Brain microvascular endothelial cell (primary cell): ENCODE measurements at places on chromosomes 3 and 15.

DNA sequence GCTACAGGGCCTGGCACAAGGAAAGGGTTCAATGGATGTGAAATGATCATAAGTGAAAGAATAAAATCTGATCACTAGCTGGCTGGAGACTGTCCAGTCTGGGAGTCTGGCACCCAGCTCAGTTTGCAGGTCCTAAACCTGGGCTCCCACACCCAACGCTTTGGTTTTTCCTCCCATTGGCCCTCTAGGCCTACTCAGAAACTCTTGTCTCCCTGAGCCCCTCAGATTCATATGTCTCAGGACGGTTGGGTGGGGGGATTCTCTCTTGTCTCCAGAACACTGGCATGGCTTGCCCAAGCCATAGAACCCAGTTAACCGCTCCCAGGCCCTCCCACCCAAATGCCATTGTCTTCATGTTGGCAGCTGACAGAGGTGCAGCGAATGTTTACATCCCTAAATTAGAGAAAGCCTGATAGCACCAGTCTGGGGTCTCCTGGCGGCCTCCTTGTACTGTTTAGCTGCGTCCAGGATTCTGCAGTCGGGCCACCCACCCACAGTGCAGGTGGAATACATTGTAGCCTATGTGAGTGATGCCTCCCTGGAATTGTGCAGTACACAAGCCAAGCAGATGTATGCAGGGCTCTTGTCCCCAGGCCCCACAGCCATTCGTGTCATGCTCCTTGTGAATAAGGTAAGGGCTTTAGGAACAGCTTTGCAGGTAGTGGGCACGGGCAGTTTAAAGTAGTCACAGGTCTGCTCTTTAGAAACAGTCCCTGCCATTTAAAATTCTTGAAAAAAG lies 266.3 kb downstream of the XXYLT1 start:
- DNase-seq, result no peak

DNA sequence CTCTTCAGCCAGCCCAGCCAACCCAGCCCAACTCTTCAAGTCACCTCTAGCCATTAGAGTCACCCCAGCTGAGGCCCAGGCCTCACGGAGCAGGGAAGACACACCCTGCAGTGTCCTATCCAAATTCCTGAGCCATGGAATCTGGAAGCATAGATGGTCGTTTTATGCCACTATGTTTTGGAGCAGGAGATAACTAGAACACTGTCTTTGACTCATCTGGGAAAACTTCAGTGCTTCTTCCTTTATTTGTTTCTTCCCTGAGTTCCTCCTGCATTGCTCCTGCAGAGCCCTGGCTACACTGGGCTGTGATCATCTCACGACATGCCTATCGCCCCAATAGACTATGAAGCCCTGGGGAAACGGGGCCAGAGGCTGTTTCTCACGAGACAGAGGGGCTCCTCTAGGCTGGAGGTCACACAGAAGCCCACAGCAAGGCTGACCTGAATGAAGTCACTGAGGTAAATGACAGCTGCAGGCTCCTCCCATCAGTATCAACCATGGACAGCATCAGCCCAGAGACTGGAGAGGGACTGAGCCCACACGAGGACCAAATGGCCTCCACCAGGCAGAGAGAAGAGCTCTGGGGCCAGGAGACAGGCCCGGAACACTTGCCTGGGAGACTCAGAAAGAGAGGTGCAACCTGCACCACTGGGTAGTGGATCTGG lies 22.7 kb downstream of the CRABP1 start:
- no peak for DNase-seq

- peak; percentile 33 for DNase-seq
Observed at GRCh38 chr15:85785887-85786780, 8.6 kb downstream of the KLHL25 start.

DNA sequence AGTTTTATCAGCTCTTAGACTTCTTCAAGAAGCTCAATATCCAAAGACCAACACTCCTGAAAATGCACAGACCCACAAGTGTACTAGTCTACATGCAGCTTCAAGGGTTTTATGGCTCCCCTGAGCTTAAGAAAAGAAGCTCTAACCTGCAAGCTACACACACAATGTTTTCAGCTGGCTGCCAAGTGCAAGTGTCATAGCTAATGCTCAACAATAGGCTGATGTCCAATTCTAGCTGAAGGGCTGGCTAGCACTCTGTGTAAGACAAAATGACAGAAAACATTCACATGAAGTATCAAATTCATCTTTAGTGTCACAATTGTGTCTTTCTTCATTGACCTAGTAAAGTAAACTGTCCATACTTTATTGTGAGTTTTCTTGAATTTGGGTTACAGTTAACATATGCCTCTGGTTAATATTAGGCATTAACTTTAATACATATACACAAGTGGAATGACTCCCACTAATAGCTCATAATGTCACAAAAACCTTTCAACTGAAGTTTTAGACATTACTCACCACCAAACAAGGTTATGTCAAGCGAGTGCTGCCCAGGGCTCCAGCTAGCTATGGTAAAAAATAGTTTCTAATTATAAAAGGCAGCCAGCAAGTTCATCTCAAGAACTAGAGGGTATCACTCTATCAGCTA lies 15.1 kb downstream of the ABI3BP start:
- DNase-seq, result no peak

- DNase-seq, result no peak
Observed at GRCh38 chr3:51390246-51391074, 625 bp upstream of the RBM15B start.

- no peak for DNase-seq
Observed at GRCh38 chr3:127734181-127734720, 61.5 kb downstream of the ABTB1 start.

DNA sequence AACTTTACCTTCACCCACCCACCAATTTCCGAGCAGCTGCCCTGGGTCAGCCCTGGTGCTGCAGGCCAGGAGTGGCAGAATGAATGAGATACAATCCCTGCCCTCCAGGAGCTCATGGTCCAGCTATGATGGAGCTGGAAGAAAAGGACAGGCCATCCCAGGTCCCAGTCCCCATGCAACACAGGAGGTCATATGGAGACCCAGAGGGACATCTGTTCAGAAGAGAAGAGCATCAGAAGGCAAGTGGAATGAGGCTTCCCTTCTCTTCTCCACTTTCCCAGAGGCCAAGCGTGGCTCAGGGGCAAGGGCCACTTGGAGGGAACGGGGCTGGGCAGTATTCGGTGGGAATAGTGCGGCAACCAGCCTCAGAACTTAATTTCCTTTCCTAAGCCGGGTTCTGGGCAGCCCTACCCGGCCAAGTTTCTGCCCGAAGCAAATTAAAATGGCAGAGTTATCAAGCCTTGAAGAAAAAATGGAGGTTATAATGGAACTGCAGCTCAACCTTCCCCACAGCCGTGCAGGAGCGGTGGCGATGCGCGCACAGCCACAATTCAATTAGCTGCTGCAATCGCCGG lies 35.9 kb downstream of the TLE3 start:
- no peak for DNase-seq

GRCh38 chr3:30607032-30607833 lies 832 bp downstream of the TGFBR2 start:
- DNase-seq, result no peak

- DNase-seq, result no peak
Observed at GRCh38 chr3:53503195-53503594, 8.8 kb downstream of the CACNA1D start.

GRCh38 chr3:94127115-94127514 lies 64.3 kb downstream of the NSUN3 start:
- no peak for DNase-seq

GRCh38 chr3:152278756-152279427 lies 10.2 kb downstream of the MBNL1 start:
- DNase-seq, result no peak

DNA sequence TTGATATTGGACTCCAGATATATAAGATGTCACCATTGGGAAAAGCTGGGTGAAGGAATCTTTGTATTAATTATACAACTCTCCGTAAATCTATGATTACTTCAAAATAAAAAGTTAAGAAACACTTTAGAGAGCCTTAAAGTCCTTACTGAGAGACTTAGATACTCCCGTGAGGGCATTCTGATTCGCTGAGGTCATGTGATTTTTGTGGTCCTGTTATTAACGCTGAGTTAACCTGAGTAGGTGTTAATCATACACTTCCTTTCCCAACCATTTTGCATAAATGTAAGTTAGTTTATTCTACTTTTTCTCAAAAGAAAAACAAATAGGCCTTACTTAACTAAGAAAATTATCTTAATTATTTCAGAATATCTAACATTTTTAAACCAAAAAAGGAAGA lies 67.1 kb upstream of the LMOD3 start:
- DNase-seq, result no peak

DNA sequence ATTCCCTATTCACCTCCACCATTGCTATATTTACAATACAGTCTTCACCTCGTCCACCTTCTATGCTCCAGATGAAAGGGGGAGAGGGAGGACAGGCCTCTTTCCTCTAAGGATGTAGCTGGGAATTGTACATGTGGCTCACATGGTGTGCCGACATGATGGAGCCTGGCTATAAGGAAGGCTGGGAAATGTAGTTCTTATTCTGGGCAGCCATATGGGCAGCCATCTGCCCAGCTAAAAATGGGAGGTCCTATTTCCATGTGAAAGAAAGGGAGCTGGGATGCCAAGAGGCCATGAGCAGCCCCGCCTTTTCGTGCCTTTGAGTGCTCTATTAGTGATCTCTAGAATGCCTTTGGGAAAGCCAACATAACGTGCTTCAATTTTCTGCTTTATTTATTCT lies 27.1 kb upstream of the MGLL start:
- no peak for DNase-seq

GRCh38 chr3:134344560-134344959 lies 29.7 kb downstream of the AMOTL2 start:
- no peak for DNase-seq

GRCh38 chr3:176848431-176849214 lies 348.7 kb downstream of the TBL1XR1 start:
- DNase-seq, result no peak

GRCh38 chr3:108320746-108321350 lies 24.5 kb downstream of the HHLA2 start:
- no peak for DNase-seq

GRCh38 chr15:72516777-72517176 lies 42.6 kb downstream of the ARIH1 start:
- no peak for DNase-seq

DNA sequence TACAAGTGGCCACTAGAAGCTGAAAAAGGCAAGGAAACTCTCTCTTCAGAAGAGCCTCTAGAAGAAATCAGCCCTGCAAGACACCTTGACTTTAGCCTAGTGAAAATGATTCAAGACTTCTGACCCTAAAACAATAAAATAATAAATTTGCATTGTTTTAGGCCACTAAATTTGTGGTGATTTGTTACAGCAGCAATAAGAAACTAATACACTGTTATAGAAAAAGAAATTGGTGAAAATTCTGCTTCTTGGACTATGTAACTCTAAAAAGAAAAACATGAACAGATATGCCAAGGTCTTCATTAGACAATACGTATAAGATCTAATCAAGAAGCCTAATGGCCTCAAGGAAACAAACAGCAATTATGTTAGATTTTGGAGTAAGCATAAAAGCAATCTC lies 36.1 kb downstream of the EXD1 start:
- DNase-seq, result no peak

- DNase-seq, result no peak
Observed at GRCh38 chr15:50077651-50078050, 41.4 kb downstream of the ATP8B4 start.

DNA sequence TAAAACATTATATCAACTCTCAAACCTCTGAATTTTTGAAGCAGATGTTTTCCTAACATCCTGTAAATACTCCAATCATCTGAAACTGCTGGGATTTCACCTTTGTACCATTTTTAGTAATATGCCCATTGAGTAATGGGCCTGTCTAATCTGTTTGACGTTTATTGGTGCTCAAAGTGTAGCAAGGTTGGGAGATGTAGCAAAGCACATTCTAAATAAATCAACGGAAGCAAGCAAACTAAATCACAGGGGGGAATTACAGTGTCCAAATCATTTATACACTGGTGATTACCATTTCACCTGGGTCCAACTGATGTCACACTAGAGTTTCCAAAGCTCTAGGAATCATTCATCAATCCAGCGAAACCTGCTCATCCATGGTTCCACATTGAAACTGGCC lies 518.7 kb upstream of the TBL1XR1 start:
- DNase-seq, result no peak

DNA sequence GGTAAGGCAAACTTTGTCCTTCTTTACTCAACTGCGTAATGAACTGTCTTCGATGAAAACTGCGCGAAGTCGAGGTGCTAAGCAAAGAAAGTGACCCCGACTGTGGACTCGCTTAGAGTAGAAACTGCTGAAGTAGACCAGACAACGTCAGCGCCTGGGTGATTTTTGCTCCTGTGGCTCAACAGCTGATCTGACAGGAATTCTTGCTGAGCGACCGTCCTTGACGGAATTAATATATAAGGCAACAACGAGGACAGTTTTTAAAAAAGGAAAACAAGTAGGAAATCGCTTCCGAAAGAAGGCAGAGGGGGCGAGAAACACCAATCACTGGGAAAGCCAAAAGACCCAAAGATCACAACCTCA lies 541 bp downstream of the RPS27L start:
- peak; percentile 42 for DNase-seq

DNA sequence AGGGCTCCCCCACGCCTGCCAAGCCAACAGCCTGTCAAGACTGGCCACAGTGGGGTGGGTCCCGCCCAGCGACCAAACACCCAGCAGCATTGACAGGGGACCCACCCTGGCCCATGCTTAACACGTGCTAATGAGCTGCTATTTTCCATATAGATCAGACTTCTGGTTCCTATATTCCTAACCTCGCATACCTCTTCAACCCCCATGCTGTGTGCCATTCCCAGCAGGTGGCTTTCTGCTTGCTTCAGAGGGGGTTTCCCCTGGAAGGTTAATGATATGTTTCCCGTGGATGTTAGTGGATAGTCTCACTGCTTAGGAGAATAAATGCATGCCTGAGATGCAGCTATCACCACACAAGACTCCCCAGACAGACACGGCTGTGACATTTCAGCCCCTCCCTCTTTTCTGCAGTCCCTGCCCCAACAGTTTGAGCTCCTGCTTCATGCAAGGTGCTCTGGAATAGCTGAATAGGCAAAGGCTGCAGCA lies 37.9 kb upstream of the MGLL start:
- DNase-seq, result no peak

DNA sequence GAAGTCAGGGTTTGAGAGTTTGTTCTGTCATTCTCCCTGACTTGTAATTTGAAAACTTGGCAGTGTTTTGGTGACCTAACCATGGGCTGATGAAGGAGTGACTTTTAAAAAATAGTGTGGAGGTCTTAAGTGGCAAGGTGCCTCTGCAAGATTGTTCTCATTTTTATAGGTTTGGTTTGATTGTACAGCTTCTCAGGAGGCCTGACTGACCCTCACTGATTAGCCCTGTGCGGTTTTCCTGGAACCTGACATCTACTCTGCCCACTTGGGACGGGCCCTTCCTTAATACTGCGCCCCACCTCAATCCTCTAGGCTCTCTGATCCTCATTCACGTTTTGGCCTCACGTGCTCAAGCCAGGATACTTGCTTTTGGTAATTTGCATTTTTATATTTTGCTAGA lies 2.8 kb downstream of the UBE2E1 start:
- DNase-seq, result no peak

- DNase-seq, result no peak
Observed at GRCh38 chr3:25474052-25474451, 46.0 kb downstream of the RARB start.

- no peak for DNase-seq
Observed at GRCh38 chr3:71001303-71001830, 582.2 kb downstream of the FOXP1 start.

- DNase-seq, result no peak
Observed at GRCh38 chr3:156424758-156425157, 130.2 kb downstream of the SSR3 start.
